C1 segment of cervical spinal cord (tissue), 14 donors: ENCODE measurements at places on chromosomes 2 and 18.

- DNase-seq: no peak
These were observed 19.6 kb upstream of the KCNG3 start for GRCh38 chr2:42513252-42513918.

- no peak for DNase-seq
These were observed 567.6 kb downstream of the PLCL1 start for GRCh38 chr2:198371921-198372543.

DNA sequence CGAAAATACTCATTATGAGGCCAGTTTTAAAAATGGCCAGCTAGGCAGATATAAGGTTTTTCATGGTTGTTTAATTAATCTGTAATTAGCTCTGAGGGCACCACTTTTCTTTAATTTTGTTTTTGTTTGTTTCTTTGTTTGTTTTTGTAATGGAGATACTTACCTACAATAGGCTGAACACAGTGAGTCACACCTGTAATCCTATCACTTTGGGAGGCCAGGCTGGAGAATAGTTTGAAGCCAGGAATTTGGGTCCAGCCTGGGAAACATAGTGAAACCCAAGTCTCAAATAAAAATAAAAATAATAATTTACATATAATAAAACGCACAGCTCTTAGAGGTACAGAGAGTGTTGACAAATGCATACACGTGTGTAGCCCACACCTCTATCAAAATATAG, 56.8 kb upstream of the MSH2 start:
- no peak for DNase-seq

- no peak for DNase-seq
These were observed 131.4 kb upstream of the MAPRE2 start for GRCh38 chr18:34909637-34910364.

- no peak for DNase-seq
These were observed 94.1 kb upstream of the ACAA2 start for GRCh38 chr18:49907346-49907929.

DNA sequence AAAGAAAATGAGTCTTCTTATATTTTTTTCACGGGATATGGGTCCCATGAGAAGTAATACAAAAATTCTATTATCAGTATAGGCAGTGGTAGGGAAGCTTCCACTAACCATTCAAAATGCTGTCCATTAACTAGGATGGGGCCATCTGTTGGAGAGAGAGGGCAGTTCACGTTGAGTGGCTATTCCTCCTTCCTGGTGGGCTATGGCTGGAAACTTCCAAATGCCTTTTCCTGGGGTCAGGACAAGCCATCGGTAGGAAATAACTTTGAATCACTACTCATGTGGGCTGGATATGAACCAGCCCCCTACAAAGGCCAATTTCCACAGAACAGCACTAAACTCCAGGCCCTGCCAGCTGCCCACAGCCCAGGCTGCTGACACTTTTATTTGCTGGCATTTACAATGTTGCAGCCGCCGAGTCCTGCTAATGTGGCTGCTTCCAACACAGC, 156.1 kb upstream of the HNRNPA3 start:
- DNase-seq: no peak

GRCh38 chr18:26700201-26700600, 151.8 kb upstream of the KCTD1 start:
- no peak for DNase-seq

DNA sequence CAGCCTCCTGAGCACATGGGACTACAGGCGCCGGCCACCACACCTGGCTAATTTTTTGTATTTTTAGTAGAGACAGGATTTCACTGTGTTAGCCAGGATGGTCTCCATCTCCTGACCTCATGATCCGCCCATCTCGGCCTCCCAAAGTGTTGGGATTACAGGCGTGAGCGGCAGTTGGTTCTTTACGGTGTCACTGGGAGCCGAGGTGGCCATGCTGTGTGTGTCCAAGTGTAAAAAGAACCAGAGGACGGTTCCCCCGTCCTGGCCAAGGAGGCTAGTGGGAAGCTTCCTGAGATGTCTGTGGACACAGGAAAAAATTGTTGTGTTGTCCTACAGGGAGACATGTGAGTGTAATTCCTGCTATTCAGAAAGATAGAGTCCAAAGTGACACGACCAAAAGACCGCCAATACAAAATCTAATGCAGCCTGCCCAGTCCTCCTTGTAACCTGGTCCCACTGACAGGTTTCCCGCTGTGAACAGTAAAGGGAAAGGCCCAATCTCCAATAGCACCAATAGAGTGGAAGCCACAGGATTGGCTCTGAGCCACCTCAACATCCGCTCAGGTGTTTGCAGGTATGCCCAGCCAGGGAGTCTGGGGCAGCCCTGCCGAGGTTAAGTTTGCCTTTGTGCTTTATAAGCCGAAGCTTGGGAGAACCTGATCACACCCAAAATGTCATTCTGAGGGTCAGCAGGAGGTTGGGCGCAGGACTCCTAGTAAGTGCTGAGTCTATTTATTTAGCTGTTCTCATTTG, 40.6 kb downstream of the NCK2 start:
- no peak for DNase-seq

DNA sequence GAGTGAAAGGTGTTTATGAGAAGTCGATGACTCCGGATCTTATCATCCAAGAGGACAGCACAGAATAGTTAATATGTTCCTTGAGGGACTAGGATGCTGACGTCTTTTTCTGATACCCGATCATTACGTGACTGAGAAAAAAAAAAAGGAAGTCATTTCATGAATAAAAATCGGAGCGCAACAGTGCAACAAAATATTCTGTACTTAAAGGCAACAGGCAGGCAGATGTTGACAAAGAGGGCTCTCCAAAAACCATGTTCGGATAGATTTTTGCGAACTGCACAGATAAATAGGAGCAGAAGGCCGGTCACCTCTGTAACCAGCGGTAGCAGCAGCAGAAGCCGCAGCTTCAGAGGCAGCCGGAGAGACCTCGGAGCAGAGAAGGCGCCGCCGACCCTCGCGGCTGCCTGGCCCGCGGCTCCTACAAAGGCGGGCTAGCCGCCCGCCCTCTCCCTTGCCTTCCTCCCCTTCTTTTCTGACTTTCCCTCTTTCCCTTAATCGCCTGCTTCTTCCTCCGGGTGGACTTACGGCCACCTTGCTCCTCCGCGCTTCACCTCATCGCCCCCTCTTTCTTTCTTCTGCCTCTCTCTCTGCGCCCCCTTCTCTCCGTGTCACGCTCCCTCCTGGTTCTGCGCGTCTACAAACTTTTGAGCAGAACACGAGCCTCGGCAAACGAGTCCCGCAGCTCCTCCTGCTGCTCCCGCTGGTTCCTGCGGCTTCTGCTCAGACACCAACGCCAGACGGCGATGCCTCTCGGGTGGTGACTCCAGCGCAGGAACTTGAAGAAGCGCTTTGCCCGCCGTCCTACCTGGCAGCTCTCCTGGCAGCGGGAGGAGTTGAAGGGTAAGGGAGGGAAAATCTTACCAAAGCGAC, at the start of gene ADCYAP1:
Gene ADCYAP1 (plus strand): TSS at position 654 of the 873 bp plus-strand sequence. CDS start 516 bp downstream, outside the sequence.
- no peak for DNase-seq

- no peak for DNase-seq
These were observed 89.5 kb upstream of the STK39 start for GRCh38 chr2:168336786-168337388.

DNA sequence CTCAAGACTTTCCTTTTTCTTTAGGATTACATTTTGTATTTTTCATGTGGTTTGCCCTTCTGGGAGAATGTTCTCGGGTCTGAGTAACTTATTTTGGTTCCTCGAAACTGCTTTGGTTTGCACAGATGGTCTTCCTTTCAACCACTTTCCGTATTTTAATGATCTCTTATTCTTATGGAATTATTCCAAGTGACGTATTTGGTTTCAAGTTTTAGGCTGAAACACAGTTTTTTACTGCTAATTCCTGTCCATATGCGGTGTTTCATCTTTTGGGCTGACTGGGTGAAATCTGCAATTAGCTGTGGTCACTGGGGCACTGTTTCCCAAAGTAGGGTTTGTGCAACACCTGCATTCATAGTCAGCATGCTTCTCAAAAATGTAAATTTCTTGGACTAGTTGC, 122.7 kb downstream of the CAPN13 start:
- DNase-seq: no peak

- DNase-seq: no peak
These were observed 18.2 kb downstream of the PMS1 start for GRCh38 chr2:189802396-189802912.
